ENCODE measurements at places on chromosomes 7 and 10.

DNA sequence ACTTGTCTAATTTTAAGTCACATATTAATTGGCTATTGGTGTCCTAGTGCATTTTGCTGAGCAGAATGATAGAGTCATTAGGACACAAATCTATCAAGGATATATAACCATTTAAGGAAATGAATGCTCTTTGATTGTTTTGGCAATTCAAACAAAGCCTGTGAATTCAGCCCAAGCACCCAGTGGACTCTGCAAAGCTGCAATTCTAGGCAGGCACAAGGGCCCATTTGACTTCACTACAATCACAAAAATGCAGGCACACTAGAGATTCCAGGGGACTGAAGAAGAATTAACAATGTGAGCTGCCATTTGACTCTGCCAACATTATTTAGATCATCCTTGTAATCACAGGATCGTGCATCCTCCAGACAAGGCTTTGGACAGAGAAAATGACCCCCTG is 544.2 kb upstream of the PHF14 start:
- DNase-seq, result no peak

GRCh38 chr10:93154531-93154930 is 80.8 kb downstream of the CYP26A1 start:
- no peak for DNase-seq

DNA sequence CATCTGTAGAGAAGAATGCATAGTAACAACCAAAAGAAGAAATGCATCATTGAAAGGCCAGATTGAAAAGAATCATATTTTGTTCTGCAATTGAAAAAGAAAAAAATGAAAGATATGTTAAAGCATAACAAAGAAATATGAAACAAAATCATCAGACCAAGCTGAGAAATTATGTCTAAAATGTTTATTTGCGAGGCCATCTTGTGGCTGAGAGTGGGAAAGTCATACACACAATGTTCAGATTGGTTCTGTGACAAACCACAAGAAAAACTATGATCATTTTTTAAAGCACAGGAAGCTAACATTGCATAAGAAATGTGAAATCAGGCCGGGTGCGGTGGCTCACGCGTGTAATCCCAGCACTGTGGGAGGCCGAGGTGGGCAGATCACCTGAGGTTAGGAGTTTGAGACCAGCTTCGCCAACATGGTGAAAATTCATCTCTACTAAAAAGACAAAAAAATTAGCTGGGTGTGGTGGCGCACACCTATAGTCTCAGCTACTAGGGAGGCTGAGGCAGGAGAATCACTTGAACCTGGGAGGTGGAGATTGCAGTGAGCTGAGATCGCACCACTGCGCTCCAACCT is 36.6 kb downstream of the ABCB5 start:
- DNase-seq, result no peak

- no peak for DNase-seq
Measured at GRCh38 chr7:47217570-47218360, 364.1 kb downstream of the TNS3 start.

DNA sequence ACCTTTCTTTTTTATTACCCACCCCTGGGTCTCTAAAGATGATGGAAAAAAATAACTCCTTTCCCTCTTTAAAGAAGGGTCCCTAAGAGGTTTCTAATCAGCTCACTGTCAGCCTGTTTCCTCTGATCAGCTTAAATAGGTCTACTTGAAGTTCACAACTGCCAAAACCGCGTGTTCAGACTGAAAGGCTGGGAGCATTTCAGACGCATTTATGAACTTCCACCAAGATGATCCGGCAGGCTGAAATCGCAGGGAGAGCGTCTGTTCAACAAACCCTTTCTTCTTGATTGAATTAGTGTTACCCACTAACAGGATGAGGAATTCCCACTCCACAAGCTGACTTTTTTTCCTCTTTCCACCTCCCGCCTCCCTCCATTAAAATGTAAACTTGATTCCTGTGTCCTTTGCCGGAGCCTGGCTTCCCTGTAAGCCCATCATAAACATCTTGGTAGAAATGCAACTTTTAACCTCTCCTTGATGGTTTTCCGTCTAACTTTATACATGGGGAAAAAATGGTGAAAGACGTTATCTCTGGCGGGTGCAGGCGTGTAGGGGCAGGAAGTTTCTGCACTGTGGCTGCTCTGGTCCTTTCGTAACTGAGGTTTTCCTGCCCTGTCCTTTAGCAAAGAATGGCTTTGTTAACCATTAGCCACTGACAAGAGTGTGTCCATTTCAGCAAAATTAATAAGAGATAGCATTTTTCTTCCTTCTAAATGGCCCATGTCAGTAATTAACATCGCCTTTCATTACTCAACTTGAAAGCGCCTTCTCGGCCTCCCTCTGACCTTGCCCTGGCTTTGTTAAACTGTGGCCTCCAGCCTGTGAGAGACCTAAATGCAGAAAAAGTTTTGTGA is 130.7 kb downstream of the BAMBI start:
- no peak for DNase-seq

GRCh38 chr7:154409703-154410311 is 357.6 kb downstream of the DPP6 start:
- DNase-seq, result no peak

DNA sequence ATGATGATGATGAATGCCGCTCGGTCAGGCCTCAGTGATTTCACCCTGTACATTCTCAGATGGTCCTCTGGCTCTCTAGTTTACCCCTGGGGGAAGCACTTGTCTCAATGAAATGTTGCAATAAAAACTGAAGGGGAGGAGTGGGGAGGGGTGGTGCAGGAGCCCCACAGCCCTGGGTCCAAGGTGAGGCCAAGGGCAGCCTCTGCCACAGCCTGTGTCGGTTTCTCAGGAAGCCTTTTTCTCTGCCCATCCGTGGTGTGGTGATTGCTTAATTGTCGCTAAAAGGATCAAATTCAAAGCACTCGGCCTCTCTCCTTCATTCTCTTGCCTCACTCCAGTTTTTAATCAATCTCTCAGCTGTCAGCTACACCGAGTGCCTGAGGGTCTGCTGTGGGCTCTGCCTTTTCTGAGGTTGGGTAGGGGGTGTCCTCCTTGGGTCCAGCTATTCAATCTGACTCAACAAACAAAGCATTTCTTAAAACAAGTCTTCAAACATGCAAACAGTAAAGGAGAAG is 39.1 kb upstream of the HSPA12A start:
- no peak for DNase-seq

DNA sequence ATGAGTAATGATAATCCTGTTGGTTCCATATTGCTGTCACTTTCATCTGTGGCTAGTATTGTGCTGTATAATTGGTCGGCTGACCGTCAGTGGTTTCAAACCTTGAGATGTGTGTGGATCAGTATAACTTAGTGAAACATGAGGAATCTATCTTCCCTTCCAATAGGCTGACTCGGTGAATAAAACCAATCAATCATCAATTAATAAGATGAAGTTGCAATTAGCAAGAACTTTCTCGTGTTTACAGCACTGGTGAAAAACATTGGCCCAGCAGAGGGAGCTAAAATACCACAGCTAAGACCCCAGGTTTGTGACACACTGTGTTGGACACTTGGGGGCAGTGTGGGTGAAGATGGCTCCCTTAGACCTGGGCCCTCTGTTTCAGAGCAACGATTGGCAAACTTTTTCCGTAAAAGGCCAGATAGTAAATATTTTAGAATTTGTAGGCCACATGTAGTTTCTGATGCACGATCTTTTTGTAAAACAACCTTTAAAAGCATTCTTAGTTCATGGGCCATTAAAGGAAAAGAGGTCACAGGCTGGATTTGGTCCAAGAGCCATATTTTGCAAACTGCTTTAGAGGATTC is 47.8 kb downstream of the STRA8 start:
- DNase-seq, result peak; percentile 78

DNA sequence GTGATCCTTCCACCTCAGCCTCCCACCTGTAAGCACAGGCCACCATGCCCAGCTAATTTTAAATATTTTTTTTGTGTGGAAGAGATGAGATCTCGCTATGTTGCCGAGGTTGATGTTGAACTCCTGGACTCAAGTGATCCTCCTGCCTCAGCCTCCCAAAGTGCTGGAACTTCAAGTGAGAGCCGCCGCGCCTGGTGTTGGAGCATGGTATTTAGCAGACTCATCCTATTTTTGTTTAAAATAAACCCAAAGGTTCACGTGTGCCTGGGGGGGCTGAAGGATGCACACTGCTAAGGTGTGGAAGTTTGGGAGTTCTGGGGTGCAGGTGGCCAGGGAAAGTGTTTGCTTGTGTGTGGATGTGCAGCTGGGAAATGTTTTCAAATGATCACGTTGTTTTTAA is 18.1 kb downstream of the PDGFA start:
- no peak for DNase-seq

- peak; percentile 45 for DNase-seq
Measured at GRCh38 chr10:43255634-43256431, 11.0 kb downstream of the RASGEF1A start.

Data from stimulated activated naive CD8-positive, alpha-beta T cell treated with anti-CD3 and anti-CD28 coated beads, Interleukin-15, amount 100 ng/mL, for 72 hours (primary cell).